Endothelial cell of umbilical vein (primary cell): ENCODE measurements at places on chromosomes 11 and 22.

DNA sequence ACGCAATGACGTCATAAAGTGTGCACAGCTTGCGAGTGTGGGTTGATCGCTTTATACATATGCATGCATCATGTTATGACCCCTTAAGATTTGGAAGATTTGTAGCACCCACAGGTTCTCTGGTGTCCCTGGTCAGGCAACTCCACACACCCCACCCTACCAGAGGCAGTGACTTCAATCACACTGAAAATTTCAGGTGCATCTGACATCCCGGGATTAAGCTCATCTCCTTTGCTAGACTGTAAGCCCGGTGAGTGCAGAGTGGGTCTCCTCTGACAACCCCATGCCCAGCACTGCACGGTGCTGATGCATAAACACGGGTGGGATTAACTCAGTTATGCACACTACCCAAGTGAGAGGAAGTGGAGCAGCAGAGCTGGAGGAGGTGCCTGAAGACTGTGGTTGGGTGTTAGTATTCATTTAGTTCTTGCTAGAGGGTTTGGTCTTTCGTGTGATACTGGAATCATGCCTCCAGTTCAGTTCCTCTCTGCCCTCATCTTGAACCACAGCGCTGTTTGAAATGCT, 6.5 kb downstream of the ARSA start:
- peaks cover 14% of the 10 kb centered on the region for H3K4me1 ChIP-seq
- no peak for DNase-seq
- no peak overlapping the region for H3K27ac ChIP-seq
- H3K36me3 ChIP-seq, result no peaks in the 10 kb centered on the region
- no peak overlapping the region for H3K4me3 ChIP-seq

GRCh38 chr11:109697140-109697843, 275.3 kb downstream of the C11orf87 start:
- no peak overlapping the region for H3K27ac ChIP-seq
- no peaks in the 10 kb centered on the region for H3K36me3 ChIP-seq
- no peaks in the 10 kb centered on the region for H3K4me1 ChIP-seq

- no peak overlapping the region for H3K27ac ChIP-seq
- peaks cover 1% of the 10 kb centered on the region for H3K36me3 ChIP-seq
- DNase-seq, result no peak
- H3K4me1 ChIP-seq, result no peaks in the 10 kb centered on the region
Observed at GRCh38 chr11:86885311-86885710, 69.9 kb downstream of the FZD4 start.

DNA sequence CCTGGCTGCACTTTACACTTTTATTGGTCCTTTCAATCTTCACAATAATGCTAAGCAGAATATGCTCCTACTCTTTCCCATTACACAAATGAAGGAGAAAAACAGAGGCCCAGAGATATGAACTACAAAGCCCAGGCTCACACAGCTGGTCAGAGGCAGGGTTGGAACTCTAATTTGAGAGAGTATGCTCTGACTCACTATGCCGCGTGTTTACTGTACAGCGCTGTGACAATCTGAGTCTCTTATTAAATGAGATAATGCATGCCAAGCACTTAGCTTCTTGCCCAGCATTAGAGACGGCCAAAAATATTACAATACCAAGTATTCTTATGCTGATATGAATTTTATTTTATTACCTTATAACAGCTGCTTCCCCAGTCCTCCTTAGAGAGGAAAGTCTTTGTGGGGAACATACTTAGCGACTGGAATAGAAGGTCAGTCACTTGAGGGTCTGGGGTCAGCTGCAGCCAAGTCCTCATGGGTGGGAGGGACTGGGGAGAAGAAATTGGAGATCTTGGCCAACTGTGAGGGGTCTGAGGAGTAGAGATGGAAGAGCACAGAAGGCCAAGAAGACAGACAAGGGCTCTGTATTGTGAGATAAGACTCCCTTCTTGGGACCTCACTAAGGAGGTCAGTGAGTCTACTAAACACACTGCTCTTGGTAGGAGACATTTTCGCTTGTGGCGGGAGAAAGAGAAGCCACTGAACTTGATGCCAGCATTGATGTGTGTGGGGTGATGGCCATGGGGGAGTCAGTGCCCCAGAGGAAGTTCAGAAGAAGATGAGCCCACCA, 150.8 kb upstream of the TIMP3 start:
- H3K4me3 ChIP-seq, result no peak overlapping the region
- no peaks in the 10 kb centered on the region for H3K27me3 ChIP-seq
- H3K4me1 ChIP-seq, result no peaks in the 10 kb centered on the region
- H3K27ac ChIP-seq, result no peak overlapping the region
- no peaks in the 10 kb centered on the region for H3K36me3 ChIP-seq
